ENCODE measurements at places on chromosomes 1 and 21.
A peak's percentile ranks its signal among the peaks of the same experiment; 100 is the strongest.

GRCh38 chr1:53734650-53735211 lies 4.2 kb downstream of the GLIS1 start:
- DNase-seq: no peak

DNA sequence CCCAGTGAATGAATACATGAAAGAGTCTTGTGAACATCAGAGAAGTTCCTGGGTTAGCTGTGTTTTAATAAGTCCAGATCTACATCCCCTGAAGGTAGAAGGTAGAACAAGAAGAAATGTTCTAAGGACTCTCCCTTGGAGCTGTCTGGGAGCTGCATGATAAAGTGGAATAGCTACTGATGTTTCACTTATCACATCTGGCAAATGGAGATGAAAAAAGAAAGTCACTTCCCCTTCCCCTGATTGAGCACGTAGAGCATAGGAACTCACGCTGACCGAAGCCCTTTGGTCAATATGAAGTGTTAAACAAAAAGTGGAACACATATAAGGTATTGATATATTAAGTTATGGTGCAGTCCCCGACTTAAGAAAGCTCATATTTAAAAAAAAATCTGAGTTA lies 53.2 kb upstream of the PARP1 start:
- no peak for DNase-seq

GRCh38 chr1:64891448-64891825 lies 74.9 kb downstream of the JAK1 start:
- no peak for DNase-seq

DNA sequence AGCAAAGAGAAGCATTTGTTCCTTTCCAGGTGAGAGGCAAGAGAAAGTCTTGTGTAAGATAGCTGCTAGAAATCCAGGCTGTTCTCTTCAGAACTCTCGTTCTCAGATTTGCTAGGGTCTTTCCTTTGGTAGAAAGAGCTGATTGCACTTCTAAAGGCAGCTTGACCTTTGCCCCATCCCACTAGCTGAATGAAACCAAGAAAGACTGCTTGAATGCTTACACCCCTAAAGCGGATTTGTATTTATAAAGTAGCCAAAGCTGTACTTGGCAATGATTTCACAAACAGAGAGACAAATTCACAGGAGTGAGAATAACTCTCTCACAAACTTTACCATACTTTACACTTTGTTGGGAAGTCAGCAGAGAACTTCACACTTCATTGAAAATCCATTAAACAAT lies 424.1 kb downstream of the TTLL7 start:
- DNase-seq: no peak

- no peak for DNase-seq
Measured at GRCh38 chr1:197923038-197923437, 5.9 kb downstream of the LHX9 start.

DNA sequence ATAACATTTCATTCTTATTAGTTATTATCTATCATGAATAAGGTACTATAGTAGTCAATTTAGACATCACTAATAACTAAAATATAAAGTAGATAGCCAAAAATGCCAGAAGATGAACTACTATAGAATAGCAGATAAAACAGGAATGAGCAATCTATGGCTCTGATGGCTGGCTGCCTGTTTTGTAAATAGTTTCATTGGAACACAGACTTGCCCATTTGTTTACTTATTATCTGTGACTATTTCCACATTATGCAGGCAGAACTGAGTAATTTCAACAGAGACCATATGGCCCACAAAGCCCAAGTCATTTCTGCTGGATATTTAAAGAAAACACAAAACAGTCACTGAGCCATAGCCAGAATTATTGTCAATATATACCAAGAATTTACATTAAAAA lies 222.1 kb downstream of the COL24A1 start:
- no peak for DNase-seq

DNA sequence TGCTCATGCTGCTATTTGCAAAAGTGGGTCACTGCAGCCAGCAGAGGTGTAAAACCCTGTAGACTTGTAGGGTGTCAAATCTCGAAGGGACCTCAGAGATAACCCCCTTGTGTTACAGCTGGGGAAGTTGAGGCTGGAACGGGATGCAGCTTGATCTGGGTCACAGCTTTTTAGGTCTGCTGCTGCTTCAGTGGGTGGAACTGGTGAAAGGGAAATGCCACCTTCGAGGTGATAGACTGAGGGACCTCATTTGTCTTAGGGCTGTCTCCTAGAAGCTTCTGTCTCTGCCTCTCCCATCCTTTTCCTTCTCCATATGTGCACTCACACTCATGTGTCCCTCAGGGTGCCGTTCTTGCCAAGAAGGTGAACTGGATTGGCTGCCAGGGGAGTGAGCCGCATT lies 35.4 kb downstream of the QSOX1 start:
- no peak for DNase-seq

DNA sequence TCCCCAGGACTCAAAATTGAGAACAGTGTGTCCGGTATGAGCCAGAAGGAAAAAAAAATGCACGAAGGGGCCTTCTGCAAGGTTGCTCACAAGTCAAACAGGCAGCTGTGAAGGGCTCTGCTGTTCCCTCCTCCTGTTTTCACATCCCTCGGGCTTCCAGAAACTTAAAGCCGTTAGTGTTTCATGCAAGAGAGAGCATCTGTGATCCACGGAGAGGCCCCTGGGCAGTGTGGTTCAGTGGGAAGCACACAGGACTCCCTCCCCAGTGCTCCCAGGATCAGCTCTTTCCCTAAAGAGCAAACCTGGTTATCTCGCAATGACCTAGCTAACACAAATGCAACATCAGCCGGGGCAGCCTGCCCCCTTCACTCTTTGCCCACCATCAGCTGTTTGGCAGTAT lies 2.9 kb upstream of the MATN1 start:
- no peak for DNase-seq

GRCh38 chr21:35927262-35927661 lies 133.1 kb downstream of the SETD4 start:
- no peak for DNase-seq

DNA sequence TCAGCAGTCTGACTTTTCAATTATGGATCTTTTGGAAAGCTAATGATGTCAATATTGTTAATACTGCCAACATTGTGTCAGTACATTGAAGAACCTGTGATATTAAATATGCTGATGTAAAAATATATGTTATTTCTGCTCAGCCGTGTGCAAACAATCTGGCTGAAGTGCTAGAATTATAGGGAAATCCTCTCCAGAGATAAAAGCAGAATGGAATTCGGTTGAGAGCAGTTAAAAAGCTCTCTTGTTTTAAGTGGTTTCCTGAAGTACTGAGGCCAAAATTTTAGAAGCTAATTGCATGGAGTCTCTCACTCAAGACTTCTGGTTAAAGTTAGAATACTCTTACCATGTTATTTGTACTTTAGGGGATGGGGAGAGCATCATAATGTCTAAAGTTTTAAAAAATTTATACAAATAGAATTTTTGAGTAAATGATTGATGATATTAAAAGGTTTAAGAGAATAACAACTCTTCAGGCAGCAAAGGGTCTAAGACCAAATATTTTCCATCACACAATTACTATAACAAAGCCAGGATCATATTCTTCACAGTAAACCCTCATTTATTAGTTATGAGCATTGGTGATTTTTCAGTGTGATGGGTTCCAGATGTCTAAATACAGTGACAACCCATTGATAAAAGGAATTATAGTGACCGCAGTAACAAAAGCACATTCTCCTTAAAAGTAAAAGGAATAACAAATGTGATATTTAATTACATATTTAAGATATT lies 834.2 kb upstream of the CXADR start:
- no peak for DNase-seq

GRCh38 chr1:15757575-15758342 lies 836 bp upstream of the FBLIM1 start:
- DNase-seq: no peak

DNA sequence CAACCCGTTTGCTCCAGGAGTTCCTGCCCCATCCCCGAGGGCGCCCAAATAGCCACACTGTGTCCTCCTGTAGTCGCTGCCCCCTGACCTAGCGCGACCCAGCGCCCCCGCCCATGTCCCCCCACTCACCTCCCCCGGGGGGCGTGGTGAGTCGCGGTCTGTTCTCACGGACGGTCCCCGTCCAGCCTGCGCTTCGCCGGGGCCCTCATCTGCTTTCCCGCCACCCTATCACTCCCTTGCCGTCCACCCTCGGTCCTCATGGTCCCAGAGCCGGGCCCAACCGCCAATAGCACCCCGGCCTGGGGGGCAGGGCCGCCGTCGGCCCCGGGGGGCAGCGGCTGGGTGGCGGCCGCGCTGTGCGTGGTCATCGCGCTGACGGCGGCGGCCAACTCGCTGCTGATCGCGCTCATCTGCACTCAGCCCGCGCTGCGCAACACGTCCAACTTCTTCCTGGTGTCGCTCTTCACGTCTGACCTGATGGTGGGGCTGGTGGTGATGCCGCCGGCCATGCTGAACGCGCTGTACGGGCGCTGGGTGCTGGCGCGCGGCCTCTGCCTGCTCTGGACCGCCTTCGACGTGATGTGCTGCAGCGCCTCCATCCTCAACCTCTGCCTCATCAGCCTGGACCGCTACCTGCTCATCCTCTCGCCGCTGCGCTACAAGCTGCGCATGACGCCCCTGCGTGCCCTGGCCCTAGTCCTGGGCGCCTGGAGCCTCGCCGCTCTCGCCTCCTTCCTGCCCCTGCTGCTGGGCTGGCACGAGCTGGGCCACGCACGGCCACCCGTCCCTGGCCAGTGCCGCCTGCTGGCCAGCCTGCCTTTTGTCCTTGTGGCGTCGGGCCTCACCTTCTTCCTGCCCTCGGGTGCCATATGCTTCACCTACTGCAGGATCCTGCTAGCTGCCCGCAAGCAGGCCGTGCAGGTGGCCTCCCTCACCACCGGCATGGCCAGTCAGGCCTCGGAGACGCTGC lies 1.1 kb downstream of the HTR6 start:
- DNase-seq: no peak

DNA sequence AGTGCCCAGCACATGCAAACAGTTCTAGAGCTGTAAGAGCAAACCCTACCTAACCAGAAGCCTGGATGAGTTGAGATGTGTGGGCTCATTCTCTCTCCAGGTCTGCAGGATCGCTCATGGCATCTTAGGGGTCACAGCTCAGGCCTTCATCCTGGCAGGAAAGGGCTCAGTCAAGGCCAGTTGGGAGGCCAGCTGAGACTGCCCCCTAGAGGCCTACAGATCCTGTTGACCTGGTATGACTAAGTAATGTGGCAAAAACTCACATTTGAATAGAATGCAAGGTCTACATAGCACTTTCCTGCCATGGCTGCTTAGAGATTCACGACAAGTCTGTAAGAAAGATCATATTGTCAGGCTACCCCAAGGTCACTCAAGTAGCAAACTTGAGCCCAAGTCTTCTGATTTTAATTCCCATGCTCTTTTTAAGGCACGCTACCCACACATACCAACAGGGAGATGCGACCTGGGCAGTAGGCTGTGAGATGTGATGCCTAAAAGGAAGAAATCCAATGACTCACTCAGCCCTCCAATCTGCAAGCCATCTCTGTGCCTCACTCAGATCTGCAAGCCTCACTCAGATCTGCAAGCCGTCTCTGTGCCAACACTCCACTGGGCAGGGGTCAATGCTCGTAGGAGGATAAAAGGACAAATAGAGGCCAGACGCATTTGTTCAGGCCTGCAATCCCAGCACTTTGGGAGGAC lies 5.1 kb upstream of the CAPN8 start:
- peak; percentile 56 for DNase-seq

DNA sequence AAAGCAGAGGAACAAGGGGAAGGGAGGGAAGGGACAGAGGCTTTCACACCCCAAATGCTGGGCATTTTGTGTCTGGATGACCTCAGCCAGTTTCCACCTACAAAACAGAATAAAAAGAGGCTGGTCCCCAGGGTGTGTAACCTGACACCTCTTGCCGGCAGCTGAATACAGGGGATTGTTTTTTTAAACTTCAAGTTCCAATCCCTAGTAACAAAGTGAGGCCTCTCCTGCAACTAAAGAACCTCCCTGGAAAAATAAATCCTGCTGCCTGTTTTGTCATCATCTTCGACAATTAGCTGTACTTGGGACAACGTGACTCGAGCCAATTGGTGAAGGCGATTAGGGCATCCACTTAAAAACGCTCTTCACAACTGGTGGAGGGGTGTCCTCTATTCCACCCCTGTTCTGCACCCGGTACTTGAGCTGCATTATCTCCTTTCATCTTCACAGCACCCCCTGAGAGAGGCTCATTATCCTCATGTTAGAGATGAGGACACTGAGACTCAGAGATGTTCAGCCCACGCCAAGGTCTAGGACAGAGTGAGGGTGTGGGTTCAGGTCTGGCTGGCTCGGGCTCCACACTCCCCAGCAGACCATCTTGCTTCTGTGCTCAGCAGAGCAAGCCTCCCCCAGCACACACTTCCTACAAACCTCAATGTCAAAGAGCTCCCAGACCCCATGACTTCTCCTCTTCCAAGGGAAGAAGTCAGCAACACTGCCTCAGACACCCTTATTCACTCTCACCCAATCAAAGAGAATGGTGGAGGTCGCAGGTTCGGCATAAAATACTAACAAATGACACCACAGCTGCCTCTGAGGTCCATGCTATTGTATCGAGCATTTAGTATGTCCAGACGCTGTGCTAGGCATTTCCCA lies 15.2 kb downstream of the ITPKB start:
- DNase-seq: peak; percentile 56

- DNase-seq: no peak
Measured at GRCh38 chr1:53732409-53732808, 6.6 kb downstream of the GLIS1 start.

DNA sequence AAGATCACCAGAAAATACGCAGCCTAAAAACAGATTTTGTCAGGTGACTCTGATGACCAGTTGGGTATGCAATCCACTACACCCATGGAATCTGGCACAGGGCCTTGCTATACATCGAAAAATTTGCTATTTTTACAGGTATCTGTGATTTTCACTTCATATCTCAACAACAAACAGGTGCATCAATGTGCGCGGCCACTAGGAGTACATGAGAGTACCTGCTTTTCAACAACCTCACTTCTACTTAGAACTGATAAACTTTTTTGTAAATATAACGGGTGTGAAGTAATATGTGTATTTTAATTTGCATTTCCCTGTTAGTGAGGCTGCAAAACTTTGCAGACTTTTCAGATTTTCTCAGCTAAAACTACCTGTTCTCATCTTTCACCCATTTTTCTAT lies 80.8 kb downstream of the SLC45A1 start:
- DNase-seq: no peak

DNA sequence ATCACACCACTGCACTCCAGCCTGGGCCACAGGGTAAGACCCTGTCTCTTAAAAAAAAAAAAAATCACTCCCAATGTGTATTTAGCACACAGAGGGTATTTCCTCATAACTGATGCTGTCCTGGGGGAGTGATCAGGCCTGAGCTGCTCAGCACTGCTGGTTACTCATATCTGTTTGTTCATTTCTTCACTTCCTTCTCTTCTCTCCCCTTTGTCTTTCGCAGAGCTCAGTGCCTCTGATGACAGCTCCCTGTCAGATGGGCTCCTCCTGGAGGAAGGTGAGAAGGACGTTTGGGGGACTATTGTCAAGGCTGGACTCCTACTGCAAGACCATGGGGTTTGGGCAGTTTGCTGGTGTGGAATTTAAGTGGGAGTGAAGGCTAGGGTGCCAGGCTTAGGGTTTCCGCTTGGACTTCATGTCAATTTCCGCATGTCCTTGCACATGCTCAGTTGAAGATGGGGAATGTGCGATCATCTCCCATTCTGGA lies 13.0 kb downstream of the INAVA start:
- DNase-seq: no peak

DNA sequence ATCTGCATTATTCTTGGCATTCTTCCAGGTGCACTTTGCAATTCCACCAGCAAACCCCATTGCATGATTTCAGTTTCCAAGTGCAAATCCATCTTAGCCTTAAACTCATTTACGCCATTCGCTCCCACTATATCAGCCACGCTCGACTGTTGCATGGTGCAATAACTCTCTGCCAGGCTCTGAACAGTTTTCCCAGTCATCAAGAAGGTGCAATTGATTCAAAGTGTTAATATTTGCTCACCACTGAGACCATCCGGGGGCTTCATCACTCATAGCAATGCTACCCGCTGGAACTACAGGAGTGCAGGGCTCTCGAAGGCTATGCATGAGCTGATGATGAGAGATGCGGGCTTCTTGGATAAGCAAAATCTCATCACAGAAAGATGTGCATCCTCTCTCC lies 488.2 kb downstream of the OMA1 start:
- DNase-seq: no peak
